ENCODE measurements at places on chromosomes 1 and 21. TPM values are rescaled to one million over a fixed set of nuclear protein-coding genes. Genes with fewer than 3 reads are reported as not detected.

CFHR3 gene
- total RNA-seq, result 2.1 TPM

- no peak for DNase-seq
- peaks cover 4% of the 10 kb centered on the region for H3K27me3 ChIP-seq
- H3K4me1 ChIP-seq, result no peaks in the 10 kb centered on the region
- no peak overlapping the region for H3K4me3 ChIP-seq
Observed at GRCh38 chr1:211478376-211478775, 13.6 kb downstream of the RD3 start.

GRCh38 chr21:15741510-15741909 is 11.7 kb downstream of the USP25 start:
- H3K27me3 ChIP-seq, result no peaks in the 10 kb centered on the region
- H3K4me3 ChIP-seq, result no peak overlapping the region
- DNase-seq, result no peak
- H3K4me1 ChIP-seq, result no peaks in the 10 kb centered on the region
- H3K36me3 ChIP-seq, result no peaks in the 10 kb centered on the region
- no peak overlapping the region for H3K27ac ChIP-seq

DNA sequence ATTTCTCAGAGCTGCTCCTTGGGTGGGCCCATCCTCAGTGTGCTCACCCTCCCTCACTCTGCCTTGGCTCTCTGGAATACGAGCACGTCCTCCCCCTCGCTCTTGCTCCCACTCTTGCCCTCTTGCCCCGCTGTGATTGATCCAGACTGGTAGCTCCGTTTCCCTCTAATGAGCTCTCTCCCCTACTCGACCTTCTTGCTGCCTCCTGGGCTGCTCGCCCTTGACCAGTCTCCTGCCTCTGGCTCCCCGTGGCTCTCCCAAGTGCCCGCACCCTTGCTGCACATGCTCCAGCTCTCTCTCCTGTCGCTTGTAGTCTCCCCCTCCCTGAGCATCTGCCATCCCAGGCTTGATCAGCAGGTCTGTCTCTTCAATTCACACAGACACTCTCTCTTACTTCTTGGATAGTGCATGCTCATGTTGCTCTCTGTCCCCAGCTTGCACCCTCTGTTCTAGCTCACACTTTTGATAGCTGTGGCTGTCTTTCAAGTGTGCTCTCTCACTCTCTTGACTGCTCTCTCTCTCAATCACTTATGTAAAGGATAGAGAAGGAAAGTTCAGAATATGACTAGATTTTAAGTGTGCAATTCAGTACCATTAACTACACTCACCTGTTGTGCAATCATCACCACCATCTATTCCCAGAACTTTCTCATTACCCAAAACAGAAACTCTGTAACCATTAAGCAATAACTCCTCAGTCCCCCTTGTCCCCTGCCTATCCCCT is 51.1 kb downstream of the PHC2 start:
- no peaks in the 10 kb centered on the region for H3K36me3 ChIP-seq
- H3K27ac ChIP-seq, result no peak overlapping the region
- H3K4me3 ChIP-seq, result no peak overlapping the region
- DNase-seq, result peak; percentile 82
- H3K4me1 ChIP-seq, result peaks cover 13% of the 10 kb centered on the region

DNA sequence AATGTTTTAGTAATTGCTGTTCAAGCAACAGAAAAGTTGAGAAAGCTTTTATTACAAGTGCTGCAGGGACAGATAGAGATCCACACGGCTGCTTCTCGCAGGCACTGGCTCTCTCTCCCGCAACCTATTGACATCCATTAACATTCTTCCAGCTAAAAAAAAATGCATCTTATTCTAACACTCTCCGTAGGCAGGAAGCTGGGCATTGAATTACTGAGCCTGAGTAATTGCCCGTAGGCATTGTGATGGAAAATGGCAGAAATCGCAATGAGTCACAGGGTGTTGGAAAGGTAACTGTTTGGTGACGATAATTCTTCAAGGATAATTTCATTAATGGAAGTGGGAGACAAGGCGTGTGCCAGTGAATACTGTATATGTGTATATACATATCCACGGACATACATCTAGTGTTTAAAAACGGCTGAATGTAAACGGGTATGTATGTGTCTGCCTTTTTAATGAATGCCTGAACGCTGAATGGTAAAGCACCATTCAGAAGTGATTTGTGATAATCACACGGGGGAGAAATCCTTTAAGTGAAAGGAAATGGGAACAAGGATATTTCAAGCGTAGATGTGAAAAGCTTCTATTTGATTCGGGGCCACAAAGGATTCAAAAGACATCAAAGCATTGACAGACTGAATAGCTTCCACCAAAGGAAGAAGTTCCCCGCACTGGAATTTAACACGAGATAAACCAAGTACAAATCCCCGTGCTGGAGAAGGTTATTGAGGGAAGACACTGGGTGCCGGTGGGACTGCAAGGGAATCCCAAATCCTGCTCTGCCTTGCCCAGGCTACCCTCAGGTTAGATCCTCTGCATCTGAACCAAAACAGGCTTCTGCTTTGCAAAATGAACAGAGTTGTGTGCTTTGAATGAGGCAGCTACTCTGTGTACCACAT is 567.2 kb downstream of the NPHP4 start:
- peak; percentile 82 for DNase-seq
- H3K4me3 ChIP-seq, result no peak overlapping the region
- no peaks in the 10 kb centered on the region for H3K27me3 ChIP-seq
- H3K4me1 ChIP-seq, result peaks cover 2% of the 10 kb centered on the region

DNA sequence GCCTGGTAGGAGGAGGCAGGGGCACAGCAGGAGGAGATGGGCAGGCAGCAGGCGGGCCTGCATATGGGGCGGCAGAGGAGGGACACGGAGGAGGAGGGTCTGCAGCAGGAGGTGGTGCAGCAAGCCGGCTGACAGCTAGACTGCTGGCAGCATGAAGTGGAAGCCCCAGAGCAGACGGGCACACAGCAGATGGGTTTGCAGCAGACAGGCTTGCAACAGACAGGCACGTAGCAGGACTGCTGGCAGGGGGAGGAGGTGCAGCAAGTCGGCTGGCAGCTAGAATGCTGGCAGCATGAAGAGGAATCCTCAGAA is 615 bp downstream of the KRTAP10-5 start:
- no peak for DNase-seq
- no peak overlapping the region for H3K27ac ChIP-seq
- no peaks in the 10 kb centered on the region for H3K36me3 ChIP-seq
- no peaks in the 10 kb centered on the region for H3K4me1 ChIP-seq
- H3K4me3 ChIP-seq, result no peak overlapping the region

GRCh38 chr1:54971317-54971791 is 9.1 kb upstream of the TMEM61 start:
- H3K27ac ChIP-seq, result no peak overlapping the region
- DNase-seq, result peak; percentile 41
- H3K27me3 ChIP-seq, result no peaks in the 10 kb centered on the region
- H3K36me3 ChIP-seq, result no peaks in the 10 kb centered on the region
- peaks cover 3% of the 10 kb centered on the region for H3K4me1 ChIP-seq

- no peaks in the 10 kb centered on the region for H3K4me1 ChIP-seq
- DNase-seq, result no peak
- no peak overlapping the region for H3K4me3 ChIP-seq
- H3K36me3 ChIP-seq, result no peaks in the 10 kb centered on the region
- H3K27me3 ChIP-seq, result no peaks in the 10 kb centered on the region
Observed at GRCh38 chr1:177289532-177289931, 118.8 kb downstream of the BRINP2 start.

DNA sequence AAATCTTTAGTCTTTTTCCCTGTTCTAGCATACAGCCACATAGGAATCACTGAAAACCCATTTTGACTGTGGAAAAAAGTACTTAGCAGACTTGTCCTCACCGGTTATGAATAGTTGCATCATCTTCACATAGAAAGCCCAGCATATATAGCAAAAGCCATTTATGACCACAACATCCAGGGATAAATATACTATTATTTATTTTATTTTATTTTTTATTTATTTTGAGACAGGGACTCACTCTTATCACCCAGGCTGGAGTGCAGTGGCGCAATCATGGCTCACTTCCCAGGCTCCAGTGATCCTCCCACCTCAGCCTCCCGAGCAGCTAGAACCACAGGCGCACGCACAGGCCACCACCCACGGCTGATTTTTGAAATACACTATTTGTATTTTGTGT is 175.3 kb downstream of the GALNT2 start:
- peaks cover 9% of the 10 kb centered on the region for H3K36me3 ChIP-seq
- no peaks in the 10 kb centered on the region for H3K4me1 ChIP-seq
- no peak overlapping the region for H3K4me3 ChIP-seq
- no peaks in the 10 kb centered on the region for H3K27me3 ChIP-seq
- no peak overlapping the region for H3K27ac ChIP-seq

DNA sequence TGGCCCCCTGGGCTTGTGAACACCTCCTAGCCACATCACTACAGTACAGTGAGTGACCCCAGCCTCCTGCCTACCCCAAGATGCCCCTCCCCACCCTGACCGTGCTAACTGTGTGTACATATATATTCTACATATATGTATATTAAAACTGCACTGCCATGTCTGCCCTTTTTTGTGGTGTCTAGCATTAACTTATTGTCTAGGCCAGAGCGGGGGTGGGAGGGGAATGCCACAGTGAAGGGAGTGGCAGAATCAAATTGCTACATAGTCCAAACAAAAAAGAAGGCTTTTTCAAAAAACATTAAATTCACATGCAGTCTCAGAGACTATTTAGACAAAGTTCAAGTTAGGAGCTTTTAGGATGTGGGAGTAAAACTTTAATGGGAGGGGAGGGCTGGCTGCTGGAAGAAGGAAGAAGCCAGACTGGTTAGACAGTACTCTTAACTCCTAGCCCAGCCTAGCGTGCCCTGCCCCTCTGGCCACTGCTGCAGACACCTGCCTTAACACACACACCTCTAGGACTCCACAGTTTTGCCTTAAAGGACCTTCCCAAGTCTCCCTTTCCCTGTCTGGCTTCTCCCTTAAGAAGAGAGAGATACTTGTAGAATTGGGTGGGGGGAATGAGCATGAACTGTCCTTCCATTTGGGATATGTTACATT is 9.4 kb downstream of the PEA15 start:
- H3K4me1 ChIP-seq, result no peaks in the 10 kb centered on the region
- no peak for DNase-seq
- peaks cover 50% of the 10 kb centered on the region for H3K36me3 ChIP-seq
- no peaks in the 10 kb centered on the region for H3K27me3 ChIP-seq
- no peak overlapping the region for H3K4me3 ChIP-seq

GRCh38 chr1:12251442-12251841 is 21.6 kb downstream of the VPS13D start:
- DNase-seq, result peak; percentile 10
- H3K4me1 ChIP-seq, result no peaks in the 10 kb centered on the region
- no peak overlapping the region for H3K4me3 ChIP-seq
- no peak overlapping the region for H3K27ac ChIP-seq
- peaks cover 52% of the 10 kb centered on the region for H3K36me3 ChIP-seq

Measured in kidney (tissue), 22 donors.